ENCODE measurements at places on chromosomes 6 and 20.

DNA sequence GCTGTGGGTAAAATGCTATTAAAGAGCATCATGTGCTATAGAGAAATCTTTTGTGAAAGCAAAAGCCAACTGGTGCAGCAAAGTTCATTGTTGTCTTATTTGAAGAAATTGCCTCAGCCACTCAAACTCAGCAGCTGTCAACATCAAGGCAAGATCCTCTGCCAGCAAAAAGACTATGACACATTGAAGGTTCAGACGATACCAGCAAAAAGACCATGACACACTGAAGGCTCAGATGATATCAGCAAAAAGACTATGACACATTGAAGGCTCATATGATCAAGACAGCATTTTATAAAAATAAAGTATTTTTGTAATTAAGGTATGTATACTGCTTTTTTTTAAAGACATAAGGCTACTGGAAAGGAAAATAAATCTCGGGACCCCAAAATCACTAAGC lies 118.4 kb upstream of the RUNX2 start:
- DNase-seq: no peak

DNA sequence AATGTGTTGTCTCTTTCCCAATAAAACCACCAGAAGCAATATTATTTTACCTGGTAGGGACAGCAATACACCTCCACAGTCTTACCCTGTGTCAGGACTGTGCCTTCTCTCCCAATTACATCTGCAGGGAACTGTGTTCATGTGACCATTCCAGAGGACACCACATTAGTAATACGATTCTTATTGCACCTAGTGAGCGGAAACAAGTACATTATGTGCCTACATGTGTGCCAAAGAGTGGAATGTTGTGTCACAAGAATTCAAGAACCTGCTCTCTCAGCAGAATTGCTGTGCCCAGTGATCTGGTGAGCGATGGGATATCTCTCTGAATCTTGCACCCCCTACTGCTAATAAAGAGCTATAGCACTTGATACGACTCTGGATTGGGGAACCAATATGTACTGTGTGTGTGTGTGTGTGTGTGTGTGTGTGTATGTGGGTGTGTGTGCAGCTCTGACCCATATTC lies 57.4 kb upstream of the FOXC1 start:
- peak; percentile 23 for DNase-seq

DNA sequence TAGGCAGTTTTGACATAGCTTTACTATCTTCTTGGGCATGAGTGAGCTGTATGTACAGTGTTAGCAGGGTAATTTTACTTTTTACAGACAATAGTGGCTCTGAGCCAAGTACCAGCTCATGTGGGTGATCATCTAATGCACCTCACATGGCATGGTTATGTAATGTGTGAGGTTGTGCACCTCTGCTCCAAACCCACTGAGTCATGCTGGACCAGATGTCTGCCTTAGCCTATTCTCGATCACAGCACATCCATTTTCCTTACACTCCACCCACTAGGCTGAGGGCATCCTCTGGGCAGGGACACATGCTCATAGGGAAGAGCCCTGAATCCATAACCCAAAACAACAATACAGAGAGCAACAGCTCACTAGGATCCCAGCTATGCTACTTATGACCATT lies 71.6 kb upstream of the FBXL4 start:
- no peak for DNase-seq

DNA sequence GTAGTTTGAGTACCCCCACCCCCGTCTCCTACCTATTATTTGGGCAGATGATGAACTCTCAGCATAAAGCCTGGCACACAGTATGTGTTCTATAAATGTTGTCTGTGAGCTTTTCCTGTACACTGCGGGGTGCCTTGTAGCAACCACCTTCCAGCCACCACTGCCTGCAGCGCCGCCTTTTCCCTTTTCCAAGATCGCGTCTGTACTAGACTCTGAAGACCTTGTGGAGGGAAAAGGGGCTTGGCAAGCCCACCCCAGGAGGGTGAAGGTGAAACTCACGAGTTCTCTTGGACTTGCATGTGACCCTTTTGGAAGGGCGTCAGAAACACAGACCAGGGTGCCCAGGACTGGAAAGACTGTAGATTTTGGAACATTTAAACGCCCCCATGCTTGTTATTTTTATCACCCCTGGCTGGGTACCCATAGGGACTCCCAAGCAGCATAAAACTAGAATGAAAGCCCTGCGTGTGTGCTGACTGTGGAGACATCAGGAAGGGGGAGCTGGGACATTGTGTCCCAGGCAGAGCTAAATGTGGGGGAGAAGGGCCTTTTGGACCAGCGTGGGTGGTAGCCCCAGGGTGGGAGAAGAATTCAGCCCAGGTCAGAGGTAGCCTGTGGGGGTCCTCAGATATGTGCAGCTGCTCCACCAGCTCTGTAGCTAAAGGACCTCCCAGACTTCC lies 8.3 kb downstream of the BAK1 start:
- no peak for DNase-seq

DNA sequence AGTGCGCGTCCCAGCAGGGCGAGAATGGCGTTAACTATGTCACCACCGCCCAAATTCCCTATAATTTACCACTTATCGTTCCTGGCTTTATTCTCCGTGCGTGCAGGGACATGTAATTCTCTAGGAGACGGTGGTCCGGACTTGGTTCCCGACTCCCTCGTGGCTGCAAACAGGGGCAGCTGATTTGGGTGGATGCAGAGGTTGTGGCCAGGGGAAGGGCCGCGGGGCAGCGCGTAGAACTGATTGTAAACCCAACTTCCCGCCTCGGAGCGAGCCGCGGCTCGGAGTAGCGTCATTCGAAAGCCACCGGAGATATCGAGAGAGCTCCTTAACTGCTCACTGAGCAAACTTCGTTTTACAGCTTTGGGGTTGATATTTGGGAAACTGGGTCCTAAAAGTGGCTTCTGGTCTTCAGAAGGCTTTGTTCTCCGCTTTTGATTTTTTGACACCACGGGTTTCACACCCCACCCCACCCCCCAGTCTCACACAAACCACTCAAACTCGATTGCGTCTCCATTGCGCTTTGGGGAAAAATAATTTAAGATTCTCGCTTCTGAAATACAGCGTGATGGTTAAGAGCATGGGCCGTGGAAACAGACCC lies 17.5 kb upstream of the ZSCAN9 start:
- no peak for DNase-seq

DNA sequence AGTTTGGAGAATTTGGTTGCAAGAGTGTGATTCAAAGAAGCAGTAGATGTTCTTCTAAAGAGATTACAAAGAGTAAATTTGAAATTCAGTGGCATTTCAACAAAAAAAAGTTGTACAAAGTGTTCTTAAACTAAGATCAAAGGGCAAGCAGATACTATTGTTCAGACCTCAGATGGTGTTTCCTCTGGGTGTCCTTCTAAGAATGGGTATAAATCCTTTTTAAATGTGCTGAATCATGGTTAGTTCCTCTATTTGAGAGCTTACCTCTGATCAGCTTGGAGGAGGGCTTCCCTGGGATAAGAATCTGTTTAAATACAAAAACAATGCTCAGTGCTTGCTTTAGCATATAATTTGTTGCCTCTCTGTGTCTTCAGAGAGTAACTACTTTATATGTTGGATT lies 6.3 kb downstream of the BMP6 start:
- DNase-seq: no peak

- DNase-seq: peak; percentile 52
Measured at GRCh38 chr20:9574181-9574580, 59.8 kb downstream of the LAMP5 start.

DNA sequence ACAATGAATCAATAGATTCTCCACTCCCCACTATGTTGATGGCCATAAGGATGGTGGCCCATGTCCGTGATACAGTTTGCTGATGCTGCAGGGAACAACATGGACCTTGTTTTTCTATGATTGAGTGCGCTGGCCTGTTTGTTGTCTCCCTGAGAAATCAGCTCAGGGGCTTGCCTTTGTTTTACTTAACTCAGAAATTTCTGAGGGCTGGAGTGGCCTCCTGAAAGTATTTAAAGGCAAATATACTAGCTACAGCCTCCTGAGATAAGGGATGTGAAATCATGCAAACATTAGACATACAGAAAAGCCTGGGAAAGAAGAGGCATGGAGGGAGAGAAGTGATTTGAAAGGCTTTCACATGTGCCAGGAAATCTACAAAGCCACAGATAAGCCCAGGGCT lies 170.3 kb upstream of the FLRT3 start:
- no peak for DNase-seq

GRCh38 chr20:1015181-1015580 lies 13.1 kb upstream of the RSPO4 start:
- DNase-seq: no peak

GRCh38 chr20:24912397-24913075 lies 36.5 kb upstream of the CST7 start:
- no peak for DNase-seq

GRCh38 chr20:56755201-56755600 lies 126.1 kb downstream of the TFAP2C start:
- no peak for DNase-seq

DNA sequence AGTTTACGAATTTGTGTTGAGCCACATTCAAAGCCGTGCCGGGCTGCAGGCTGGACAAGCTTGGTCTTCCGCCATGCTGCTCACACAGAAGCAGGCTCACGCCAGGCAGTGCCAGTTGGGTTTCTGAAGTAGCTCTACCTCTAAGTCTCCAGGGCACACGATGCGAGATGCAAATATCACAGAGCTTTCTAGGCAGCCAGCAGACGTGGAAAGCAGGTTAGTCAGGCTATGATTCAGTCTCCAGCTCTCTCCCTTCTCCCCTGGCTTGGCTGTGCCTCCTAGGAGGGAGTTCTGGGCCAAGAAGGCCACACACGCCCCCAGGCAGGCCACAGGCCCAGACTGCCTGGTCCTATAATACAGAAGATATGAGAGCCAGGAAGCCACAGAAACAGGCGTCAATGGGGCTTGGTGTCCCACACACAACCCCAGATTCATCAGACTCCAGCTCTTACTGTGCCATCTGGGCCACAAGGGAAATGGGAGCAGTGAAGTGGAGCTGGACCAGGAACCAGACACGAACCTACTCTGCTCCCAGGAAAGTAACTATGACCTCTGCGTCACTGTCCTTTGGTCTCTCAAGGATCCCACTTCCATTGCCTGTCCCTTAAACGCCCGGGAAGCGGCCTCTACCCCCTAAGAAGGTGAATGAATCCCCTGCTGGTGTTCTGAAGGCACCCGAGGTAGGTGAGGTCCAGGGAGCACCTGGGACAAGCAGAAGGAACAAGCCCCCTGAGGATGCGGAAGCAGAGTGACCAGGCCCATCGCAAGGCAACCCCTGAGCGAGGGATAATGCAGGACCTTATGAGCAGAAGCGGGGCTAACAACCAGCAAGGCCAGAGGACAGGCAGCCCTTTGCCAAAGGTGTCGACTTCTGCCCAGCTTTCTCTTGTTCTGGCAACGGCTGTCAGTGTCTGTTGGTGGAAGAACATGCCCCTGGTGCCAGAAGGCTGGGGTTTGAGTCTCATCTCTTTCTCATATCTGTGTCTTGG lies 61.2 kb downstream of the GFOD1 start:
- DNase-seq: peak; percentile 38

DNA sequence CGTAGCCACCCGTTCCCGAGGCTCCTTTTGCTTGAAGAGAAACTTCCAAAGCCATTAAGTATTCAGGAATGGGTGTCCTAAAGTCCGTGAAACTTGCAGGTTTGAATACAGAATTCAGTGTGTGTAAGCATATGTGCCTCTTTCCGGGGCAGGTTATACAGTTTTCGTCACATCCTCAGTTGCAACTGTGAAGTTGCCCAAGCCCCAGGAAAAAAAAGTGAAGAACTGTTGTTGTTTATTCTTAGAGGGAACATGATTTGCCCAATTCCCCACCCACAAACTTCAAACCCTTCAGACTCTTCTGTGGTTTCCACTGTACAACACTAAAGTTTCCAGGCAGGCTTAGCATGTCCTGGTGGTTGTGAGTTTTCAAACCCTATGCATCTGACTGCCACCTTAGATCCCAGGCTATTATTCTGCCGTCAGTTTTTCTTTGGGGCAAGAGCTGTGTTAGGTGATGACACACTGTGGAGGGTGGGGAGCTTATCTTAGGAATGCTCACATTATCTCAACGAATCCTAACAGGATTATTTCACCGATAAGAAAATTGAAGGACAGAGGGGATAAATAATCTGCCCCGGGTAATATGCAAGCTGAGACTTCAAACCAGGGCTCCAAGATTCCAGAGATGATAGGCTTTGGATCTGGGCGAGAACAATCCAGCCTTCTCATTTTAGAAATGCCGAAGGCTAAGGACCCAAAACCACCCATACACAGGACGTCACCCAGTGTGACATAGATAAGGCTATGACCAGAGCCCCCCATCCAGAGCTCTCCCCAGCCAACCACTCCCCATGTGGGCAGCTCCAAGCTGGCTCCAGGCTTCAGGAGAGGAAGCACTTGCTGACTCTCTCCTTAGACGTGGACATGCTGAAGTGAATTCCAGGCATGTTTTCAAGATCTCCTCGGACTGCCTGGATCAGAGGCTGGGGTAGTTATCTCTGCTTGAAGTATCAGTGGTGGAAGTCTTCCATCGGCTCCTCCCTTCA lies 81.7 kb upstream of the AFDN start:
- DNase-seq: no peak

DNA sequence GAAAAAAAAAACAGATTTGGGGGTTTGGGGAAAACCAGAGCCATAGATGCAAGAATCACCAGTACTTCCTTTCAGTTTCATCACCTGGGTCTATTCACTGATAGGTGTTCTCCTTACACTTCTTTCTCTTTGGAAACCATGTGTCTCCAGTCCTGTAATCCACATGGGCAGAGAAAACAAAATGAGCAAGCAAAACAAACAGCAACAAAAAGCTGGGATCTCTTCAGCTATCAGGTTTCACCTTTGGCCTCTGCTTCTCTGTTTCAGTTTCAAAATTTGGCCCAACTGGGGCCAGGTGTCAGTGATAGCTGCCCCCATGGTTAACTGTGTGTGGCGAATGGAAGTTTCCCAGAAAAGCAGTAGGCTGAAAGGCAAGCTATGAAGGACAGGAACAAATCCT lies 220.0 kb upstream of the THBS2 start:
- no peak for DNase-seq

DNA sequence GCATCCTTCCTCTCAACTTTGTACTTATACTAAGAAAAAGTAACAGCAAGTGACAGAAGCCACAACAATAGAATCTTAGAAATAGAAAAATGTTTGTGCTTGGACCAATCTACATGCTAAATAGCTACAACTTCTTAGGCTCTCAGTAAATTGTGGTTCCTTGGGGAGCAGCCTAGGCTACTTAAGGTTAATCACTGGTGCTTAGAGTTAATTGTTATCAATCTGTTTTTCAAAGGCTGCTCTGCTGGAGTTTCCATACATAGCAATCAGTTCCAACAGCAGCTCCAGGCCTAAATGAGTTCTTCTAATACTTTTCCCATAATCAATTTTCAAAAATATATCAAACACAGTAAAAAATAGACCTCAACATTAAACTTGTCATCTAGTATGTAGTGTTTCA lies 571.4 kb downstream of the EPHA7 start:
- DNase-seq: no peak

DNA sequence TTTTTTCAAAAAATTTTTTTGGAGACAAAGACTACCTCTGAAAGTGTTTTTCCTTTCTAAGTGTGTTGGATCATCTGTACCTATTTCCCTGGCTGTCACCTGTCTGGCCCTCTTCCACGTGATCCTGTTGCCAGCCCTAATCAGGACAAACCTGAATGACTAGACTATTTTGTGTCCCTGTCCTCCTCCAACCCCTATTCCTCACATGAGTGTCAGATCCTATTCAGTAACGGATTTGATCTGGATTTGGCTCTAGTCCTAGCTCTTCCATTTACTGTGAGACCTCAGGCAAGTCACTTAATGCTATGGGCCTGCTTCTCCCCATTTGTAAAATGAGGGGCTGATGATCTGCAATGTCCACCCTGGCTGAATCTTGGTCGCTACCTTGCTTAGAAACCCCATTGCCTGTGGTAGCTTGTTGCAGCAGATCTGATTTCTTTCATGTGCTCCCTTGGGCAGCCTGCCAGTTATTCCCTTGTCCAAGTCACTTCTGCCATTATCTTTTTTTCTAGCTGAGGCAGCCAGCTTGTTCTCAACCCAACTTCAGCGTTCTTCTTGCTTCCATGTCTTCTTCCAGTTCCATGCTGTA lies 4.8 kb downstream of the PHF20 start:
- DNase-seq: peak; percentile 87

All from NCI-H446 (cell line).